ENCODE measurements at places on chromosomes 16 and 17.

DNA sequence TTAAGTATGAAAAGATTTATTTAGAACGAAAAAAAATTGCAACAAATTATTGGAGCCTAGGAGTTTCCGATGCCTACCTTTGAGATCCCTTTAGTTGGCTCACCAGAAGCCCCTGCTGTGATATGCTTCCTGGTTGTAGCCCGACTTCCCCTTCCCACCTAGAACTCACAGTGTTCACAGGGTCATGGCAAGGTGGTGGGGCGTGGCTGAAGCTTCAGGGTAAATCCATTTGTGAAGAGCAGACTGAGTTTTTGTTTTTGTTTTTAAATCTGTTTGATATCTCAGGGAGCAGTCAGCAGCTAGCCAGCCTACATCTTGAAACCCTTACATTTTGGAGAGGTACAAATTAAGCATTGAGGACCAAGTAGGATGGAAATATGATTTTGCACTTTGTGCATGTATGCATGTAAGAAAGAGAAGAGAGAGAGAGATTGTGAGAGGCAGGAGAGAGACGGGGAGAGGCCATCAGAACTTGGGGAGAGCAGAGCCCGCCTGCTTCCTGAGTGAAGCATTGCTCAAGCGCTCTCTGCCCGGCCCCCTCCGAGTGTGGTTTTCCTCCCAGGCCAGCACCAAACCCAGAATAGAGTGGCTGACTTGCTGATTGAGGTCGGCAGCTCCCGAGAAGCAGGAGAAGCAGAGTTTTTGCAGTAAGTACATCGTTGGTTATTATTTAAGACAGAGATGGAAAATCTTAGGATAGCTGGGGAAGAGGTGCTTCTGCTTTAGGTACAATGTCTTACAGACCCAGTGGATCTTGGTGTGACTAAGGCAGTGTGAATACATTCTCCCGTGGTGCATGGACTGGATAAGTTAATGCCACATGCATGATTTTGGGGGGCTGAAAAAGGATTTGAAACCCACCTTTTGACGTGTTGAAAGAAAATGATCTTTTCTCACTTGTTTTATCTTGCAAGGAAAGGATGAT lies 64.2 kb downstream of the SPECC1 start:
- DNase-seq, result peak; percentile 15

DNA sequence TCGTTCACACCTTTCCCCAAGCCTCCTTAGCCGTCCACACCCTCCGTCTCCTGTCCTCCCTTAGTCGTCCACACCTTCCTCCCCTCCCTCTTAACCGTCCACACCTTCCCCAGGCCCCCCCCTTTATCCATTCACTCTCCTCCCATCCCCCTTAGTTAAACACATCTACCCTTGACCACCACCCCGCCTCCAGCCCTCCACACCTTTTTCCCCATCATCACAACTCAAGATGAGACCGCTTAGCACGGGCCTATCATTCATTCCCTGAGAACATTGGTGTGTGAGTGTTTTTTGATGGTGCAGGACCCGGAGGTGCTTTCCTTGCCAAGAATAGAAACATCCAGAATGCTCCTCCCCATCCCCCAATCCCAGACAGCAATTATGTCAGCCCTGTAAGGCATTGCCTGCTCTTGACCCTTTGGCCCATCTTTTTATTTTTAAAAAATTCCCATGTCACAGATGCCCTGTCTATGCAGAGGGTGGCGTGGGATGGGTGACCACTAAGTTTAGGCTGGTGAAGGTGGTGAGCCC lies 1.4 kb downstream of the TENT4B start:
- DNase-seq, result no peak

GRCh38 chr17:1724351-1724868 lies at the start of gene WDR81:
WDR81 (plus strand) TSS chr17:1724704; CDS start chr17:1724960, 256 bp downstream.
- peak; percentile 70 for DNase-seq

DNA sequence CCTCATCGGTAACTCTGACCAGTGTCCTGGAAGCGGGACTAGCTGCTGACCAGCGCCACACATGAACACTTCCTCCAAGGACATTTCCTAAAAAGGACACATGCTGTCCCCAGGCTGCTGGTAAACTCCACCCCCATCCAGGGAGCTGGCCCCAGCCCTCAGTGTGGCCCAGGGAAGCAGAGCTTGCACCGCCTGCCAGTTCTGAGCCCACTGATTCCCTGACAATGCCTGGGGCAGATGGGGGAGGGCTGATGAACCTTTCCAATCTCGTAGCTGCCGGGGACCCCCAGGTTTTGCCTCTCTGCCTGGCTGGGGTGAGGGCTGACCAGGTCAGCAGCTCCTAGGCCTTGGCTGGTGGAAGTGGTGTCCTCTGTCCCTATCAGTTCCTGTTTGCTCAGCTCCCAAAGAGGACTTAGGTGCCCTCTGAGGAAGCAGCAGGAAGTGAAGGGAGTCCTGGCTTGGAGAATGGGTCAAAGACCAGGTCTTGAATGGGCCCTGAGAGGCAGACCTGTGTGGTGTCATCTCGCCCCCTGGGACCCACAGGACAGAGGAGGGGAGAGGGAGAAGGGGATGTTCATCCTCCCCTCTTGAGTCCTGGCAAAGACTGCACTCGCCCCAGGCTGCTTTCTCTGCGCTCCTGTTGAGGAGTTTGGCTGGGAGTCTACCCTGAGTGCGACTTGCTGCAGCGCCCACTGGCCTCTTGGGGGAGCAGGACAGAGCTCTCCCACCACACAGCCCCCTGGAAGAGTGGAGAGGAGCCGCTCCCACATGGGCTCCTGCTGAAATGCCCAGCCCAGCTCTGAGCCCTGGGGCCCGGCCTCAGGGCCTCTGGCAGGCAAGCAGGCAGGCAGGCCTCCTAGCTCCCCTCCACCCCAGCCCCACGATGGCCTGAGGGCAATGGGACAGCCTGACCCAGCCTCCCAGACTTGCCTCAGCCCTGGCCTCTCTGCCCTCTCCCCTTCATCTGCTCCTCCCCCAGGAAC lies 16.8 kb downstream of the PDK2 start:
- DNase-seq, result no peak

GRCh38 chr17:80876950-80877728 lies 114.5 kb upstream of the CHMP6 start:
- no peak for DNase-seq

DNA sequence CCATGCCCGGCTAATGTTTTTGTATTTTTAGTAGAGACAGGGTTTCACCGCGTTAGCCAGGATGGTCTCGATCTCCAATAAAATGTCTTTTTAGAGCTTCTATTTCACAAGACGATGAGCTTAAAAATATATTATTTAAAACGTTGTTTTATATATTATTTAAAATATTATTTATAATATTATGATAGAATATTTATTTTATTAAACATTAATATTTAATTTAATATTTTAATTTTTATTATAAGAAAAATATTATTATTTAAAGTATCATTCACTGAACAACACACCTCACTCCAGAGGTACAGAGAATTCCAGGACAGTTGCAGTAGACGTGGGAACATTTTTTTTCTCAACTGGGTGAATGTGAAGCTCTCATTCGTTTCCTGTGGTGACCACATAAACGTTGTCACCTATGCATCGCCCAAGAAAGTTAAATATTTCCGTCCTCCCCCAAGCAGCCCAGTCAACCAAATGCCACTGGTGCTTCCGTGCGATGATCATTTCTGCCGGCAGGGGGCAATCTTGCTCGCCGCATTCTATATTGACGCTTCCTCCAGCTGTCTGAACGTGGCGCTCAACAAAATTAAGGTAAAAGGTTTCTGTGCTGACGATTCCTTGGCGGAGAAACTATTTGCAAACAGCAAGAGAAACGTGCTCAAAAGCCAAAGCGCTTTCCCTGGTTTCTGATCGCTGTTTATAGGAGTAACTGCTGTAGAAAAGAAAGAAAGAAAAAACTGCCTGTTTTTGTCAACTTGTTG lies 41.7 kb upstream of the PRSS54 start:
- peak; percentile 82 for DNase-seq

GRCh38 chr17:27956601-27957445 lies 63.7 kb upstream of the LYRM9 start:
- no peak for DNase-seq

GRCh38 chr16:11099672-11100205 lies 155.4 kb downstream of the CLEC16A start:
- no peak for DNase-seq

GRCh38 chr16:54933281-54934011 lies 2.8 kb downstream of the IRX5 start:
- no peak for DNase-seq
